Right renal pelvis (tissue), 4 donors: ENCODE measurements at places on chromosomes 12 and 14. TPM values are rescaled to one million over a fixed set of nuclear protein-coding genes. Genes with fewer than 3 reads are reported as not detected.

GRCh38 chr14:60220917-60221316, 28.1 kb upstream of the PPM1A start:
- no peak for DNase-seq

- DNase-seq: no peak
These were observed 42.2 kb downstream of the EGLN3 start for GRCh38 chr14:33908540-33909223.

GRCh38 chr12:49345825-49346658, 646 bp upstream of the DNAJC22 start:
- no peak for DNase-seq

The PLEKHH1 gene
- 38.2 TPM for polyA plus RNA-seq

DNA sequence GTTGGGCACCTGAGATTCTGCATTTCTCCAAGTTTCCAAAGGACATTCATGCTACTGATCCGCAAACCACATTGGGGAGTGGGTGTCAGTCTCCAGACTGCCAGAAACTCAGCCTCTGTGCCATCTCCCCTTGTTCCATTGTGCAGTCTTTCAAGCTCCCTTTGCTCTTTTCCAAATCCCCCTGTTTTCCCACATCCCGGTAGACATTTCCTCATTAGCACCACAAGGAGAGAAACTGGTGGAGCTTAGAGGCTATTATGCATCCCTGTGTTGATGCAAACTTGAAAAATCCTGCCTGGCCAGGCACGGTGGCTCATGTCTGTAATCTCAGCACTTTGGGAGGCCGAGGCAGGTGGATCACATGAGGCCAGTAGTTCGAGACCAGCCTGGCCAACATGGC, 10.7 kb downstream of the CCDC63 start:
- DNase-seq: no peak

DNA sequence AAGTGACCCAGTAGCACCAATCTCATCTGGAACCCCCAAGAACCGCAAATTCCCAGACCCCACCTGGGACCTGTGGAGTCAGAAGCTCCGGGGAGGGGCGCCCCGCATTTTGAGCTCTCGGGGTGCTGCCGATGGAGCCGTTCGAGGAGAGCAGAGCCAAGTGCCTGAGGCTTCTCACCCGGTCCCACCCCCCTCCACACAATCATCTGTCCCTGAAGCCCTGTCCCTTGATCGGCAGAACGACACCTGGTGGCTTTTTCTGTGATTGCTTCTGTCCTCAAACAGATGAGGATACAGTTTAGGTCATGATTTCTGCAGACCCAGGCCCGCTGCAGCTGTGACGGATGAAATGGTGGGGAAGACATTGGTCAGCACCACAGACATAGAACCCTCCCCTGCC, 74.7 kb downstream of the NOC4L start:
- DNase-seq: no peak

The ASIC1 gene
- polyA plus RNA-seq: 4.6 TPM
